ENCODE measurements at places on chromosomes 4 and X. TPM values are rescaled to one million over a fixed set of nuclear protein-coding genes. Genes with fewer than 3 reads are reported as not detected.

The CXCL5 gene
- total RNA-seq: 2.1 TPM

The TECRL gene
- not detected for total RNA-seq

The POLR2B gene
- total RNA-seq: 165 TPM

The DBET gene
- not detected for total RNA-seq

The F8A1 gene
- 3.1 TPM for total RNA-seq

The SFRP2 gene
- total RNA-seq: not detected

The SETD7 gene
- 76.9 TPM for total RNA-seq

The SLC49A3 gene
- total RNA-seq: 0.34 TPM

The SOWAHB gene
- total RNA-seq: 15.0 TPM

The AMTN gene
- 1.3 TPM for total RNA-seq
